ENCODE measurements at places on chromosomes 13 and 19.

DNA sequence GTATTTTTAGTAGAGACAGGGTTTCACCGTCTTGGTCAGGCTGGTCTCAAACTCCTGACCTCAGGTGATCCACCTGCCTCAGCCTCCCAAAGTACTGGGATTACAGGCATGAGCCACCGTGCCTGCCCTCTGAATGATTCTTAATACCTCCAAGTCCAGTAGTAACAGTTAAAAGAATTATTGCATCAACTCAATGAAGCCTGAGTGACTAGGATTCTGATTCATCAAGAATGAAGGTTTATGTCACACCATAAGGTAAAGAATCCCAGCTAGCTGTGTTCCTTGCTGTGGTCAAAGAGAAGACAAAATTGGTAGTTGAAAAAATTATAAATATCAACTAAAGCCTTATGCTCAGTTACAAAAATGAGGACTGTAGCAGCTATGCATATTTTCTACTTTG is 81.2 kb upstream of the ABCC4 start:
- no peaks in the 10 kb centered on the region for H3K36me3 ChIP-seq
- H3K4me1 ChIP-seq: peaks cover 6% of the 10 kb centered on the region
- no peak overlapping the region for H3K4me3 ChIP-seq
- no peak overlapping the region for H3K27ac ChIP-seq
- no peaks in the 10 kb centered on the region for H3K27me3 ChIP-seq

- no peaks in the 10 kb centered on the region for H3K36me3 ChIP-seq
- H3K4me1 ChIP-seq: no peaks in the 10 kb centered on the region
- DNase-seq: no peak
Measured at GRCh38 chr13:28313579-28313978, 175.2 kb downstream of the PAN3 start.

DNA sequence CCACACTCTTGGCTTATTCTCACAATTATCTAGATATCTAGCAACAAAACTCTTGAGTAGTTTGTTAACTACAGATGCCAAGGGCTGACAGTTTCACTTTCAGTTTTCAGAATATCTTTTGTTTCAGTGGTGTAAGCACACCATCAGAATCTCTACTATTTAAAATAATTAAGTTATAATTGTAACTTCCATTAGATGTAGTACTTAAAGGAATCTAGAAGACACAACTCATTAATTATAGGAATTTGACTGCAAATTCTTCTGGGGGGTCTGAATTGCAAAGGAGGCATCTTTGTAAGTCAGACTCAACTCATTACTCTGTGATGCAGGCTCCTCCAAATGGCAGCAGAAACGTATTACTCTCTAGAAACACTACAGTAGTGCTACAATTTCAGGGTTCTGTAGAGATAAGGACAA is 44.9 kb upstream of the USPL1 start:
- peak; percentile 67 for DNase-seq
- H3K4me1 ChIP-seq: peaks cover 15% of the 10 kb centered on the region
- no peaks in the 10 kb centered on the region for H3K36me3 ChIP-seq
- H3K27ac ChIP-seq: peak overlapping the region; percentile 38
- H3K4me3 ChIP-seq: peak overlapping the region; percentile 44

DNA sequence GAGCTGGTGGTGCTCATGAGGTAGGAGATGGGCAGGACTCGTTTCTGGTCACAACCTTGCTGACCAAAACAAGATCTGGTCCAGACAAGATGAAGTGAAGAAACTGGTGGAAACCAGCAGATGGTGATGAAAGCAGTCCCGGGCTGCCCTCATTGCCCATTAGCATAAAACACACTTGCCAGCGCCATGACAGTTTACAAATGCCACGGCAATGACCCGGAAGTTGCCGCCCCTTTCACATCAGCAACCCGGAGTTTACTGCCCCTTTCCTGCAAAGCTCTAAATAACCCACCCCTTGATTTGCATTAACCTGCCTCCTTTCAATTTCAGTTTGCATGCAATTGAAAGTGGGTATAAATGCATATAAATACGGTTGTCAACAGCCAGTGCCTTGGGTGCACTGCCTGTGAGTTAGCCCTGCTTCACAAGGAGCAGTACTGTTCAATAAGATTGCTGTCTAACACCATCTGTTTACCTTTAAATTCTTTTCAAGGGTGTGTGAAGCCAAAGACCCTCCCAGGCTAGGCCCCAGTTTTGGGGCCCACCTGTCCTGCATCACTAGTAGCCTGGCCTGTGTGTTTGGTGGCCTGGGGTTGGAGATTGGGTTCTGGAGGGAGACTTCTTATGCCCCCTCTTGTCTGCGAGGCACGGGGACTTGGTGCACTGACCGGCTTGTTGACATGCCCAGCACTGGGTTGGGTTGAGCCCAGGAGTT is 38.8 kb downstream of the CHST8 start:
- no peak overlapping the region for H3K4me3 ChIP-seq
- no peaks in the 10 kb centered on the region for H3K36me3 ChIP-seq
- no peak overlapping the region for H3K27ac ChIP-seq
- no peaks in the 10 kb centered on the region for H3K4me1 ChIP-seq

- H3K27ac ChIP-seq: no peak overlapping the region
- no peak for DNase-seq
- no peaks in the 10 kb centered on the region for H3K4me1 ChIP-seq
- H3K4me3 ChIP-seq: no peak overlapping the region
- no peaks in the 10 kb centered on the region for H3K27me3 ChIP-seq
- peaks cover 48% of the 10 kb centered on the region for H3K36me3 ChIP-seq
Measured at GRCh38 chr19:19711306-19711933, 21.5 kb downstream of the ZNF14 start.

GRCh38 chr13:100129605-100130004 is 40.7 kb downstream of the PCCA start:
- H3K4me3 ChIP-seq: no peak overlapping the region
- no peak overlapping the region for H3K27ac ChIP-seq
- H3K36me3 ChIP-seq: no peaks in the 10 kb centered on the region
- H3K4me1 ChIP-seq: peaks cover 5% of the 10 kb centered on the region
- no peaks in the 10 kb centered on the region for H3K27me3 ChIP-seq

GRCh38 chr13:113875837-113876281 is 12.0 kb upstream of the GAS6 start:
- peaks cover 2% of the 10 kb centered on the region for H3K27me3 ChIP-seq
- peaks cover 12% of the 10 kb centered on the region for H3K4me1 ChIP-seq
- H3K4me3 ChIP-seq: no peak overlapping the region

- no peaks in the 10 kb centered on the region for H3K36me3 ChIP-seq
- no peak for DNase-seq
- H3K27ac ChIP-seq: no peak overlapping the region
- H3K27me3 ChIP-seq: peaks cover 76% of the 10 kb centered on the region
- H3K4me3 ChIP-seq: peak overlapping the region; percentile 19
Measured at GRCh38 chr13:99980824-99981734, 505 bp upstream of the ZIC2 start.

- H3K27me3 ChIP-seq: no peaks in the 10 kb centered on the region
- H3K4me3 ChIP-seq: peak overlapping the region; percentile 16
- H3K4me1 ChIP-seq: peaks cover 50% of the 10 kb centered on the region
- no peaks in the 10 kb centered on the region for H3K36me3 ChIP-seq
- no peak for DNase-seq
Measured at GRCh38 chr19:19537075-19538048, 703 bp upstream of the CILP2 start.

DNA sequence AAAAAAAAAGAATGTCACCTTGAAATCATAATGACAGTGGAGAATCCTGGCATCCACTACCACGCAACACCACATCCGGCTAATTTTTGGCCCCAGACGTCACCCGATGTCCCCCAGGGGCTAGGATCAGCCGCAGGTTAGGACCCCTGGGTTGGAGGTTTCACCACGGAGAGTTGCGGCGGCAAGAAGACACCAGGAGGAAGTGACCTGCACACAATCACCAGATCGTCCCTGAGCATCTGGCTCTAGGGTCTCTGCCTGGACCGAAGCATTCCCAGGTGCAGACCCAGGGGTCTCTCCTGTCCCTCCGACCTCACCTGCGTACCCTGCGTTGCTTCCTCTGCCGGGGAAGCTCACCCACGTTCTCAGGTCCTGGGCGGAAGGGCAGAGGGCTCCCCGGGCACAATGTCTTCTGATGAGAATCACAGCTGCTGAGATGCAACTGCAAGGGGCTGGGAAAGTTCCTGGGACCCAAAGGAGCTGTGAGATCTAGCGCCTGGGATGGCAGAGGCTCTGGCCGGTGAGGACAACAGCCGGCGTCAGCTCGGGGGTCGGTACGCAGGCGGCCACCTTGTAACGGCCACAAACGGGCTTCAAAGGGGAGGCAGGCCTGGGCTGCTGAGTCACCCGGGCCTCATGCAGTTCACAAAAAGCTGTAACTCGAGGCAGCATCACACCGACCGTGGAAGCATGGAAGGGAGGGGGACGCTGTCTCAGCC is 111.2 kb downstream of the GADD45B start:
- no peaks in the 10 kb centered on the region for H3K4me1 ChIP-seq
- no peaks in the 10 kb centered on the region for H3K27me3 ChIP-seq
- DNase-seq: no peak
- no peak overlapping the region for H3K4me3 ChIP-seq

DNA sequence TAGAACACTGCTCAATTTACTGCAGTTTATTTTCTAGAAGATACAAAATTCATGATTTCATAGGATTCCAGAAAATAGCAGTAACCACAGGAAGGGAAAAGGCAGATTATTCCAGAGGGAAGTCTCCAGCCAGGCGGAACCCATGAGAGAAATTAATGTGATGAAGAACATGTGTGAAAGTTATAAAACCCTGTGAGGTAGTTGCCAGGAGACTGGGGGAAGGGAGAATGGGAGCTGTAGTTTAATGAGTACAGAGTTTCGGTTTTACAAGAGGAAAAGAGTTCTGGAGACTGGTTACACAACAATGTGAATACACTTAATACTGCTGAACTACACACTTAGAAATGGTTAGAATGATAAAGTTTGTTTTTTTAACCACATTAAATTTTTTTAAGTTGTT is 14.2 kb upstream of the PDX1 start:
- no peaks in the 10 kb centered on the region for H3K4me1 ChIP-seq
- no peaks in the 10 kb centered on the region for H3K36me3 ChIP-seq
- H3K27ac ChIP-seq: no peak overlapping the region
- peaks cover 19% of the 10 kb centered on the region for H3K27me3 ChIP-seq

GRCh38 chr13:86355301-86355700 is 556.1 kb upstream of the SLITRK6 start:
- no peaks in the 10 kb centered on the region for H3K27me3 ChIP-seq
- H3K4me1 ChIP-seq: no peaks in the 10 kb centered on the region
- H3K4me3 ChIP-seq: no peak overlapping the region
- DNase-seq: no peak
- H3K27ac ChIP-seq: no peak overlapping the region

GRCh38 chr19:7868326-7868670 is 5.9 kb downstream of the PRR36 start:
- H3K27ac ChIP-seq: no peak overlapping the region
- H3K4me1 ChIP-seq: peaks cover 67% of the 10 kb centered on the region
- peak overlapping the region; percentile 62 for H3K4me3 ChIP-seq
- no peak for DNase-seq
- H3K36me3 ChIP-seq: no peaks in the 10 kb centered on the region

GRCh38 chr19:39170386-39171231 is 26.2 kb upstream of the NCCRP1 start:
- H3K36me3 ChIP-seq: peaks cover 37% of the 10 kb centered on the region
- DNase-seq: no peak
- H3K4me1 ChIP-seq: no peaks in the 10 kb centered on the region
- no peaks in the 10 kb centered on the region for H3K27me3 ChIP-seq
- no peak overlapping the region for H3K4me3 ChIP-seq
- no peak overlapping the region for H3K27ac ChIP-seq

DNA sequence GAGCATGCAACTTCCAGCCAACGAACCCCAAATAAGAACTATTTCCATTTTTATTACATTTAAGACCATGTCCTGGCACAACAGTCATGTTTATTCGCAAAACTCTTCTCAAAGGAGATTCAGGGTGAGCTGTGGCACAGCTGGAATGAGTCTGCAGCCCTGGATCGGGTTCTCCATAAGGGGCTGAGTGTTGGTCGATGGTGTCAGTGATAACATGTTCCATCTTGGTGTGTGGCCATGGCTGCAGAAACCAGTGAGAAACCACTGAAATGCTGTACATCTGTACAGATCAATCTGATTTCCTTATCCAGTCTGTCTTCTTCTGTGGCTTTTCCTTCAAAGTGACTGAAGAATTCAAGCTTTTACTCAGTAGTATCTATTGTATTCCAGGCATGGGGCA is 15.2 kb downstream of the FAM124A start:
- H3K4me1 ChIP-seq: no peaks in the 10 kb centered on the region
- peaks cover 4% of the 10 kb centered on the region for H3K27me3 ChIP-seq
- DNase-seq: no peak

DNA sequence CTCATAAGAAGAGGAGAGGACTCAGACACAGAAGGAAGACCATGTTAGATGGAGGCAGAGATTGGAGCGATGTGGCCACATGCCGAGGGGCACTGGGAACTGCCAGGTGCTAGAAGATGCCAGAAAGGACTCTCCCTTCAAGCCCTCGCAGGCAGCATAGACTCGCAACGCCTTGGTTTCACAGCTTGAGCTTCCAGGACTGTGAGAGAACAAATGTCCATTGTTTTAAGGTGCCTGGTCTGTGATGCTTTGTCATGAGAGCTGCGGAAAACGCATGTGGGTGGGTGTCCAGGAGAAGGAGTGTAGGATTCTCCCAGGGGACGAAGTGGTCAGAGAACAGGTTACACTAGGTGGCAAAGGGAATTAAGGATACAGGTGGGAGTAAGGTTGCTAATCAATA is 125.9 kb upstream of the USP29 start:
- H3K4me1 ChIP-seq: no peaks in the 10 kb centered on the region
- H3K4me3 ChIP-seq: no peak overlapping the region
- H3K27me3 ChIP-seq: no peaks in the 10 kb centered on the region
- DNase-seq: no peak
- H3K27ac ChIP-seq: no peak overlapping the region

DNA sequence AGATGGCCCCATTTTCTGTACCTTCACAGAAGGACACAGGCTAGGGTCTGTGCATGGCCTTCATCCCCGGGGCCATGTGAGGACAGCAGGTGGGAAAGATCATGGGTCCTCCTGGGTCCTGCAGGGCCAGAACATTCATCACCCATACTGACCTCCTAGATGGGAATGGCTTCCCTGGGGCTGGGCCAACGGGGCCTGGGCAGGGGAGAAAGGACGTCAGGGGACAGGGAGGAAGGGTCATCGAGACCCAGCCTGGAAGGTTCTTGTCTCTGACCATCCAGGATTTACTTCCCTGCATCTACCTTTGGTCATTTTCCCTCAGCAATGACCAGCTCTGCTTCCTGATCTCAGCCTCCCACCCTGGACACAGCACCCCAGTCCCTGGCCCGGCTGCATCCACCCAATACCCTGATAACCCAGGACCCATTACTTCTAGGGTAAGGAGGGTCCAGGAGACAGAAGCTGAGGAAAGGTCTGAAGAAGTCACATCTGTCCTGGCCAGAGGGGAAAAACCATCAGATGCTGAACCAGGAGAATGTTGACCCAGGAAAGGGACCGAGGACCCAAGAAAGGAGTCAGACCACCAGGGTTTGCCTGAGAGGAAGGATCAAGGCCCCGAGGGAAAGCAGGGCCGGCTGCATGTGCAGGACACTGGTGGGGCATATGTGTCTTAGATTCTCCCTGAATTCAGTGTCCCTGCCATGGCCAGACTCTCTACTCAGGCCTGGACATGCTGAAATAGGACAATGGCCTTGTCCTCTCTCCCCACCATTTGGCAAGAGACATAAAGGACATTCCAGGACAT is 7.0 kb upstream of the CEACAM7 start:
- no peak overlapping the region for H3K27ac ChIP-seq
- no peaks in the 10 kb centered on the region for H3K4me1 ChIP-seq
- H3K27me3 ChIP-seq: peaks cover 29% of the 10 kb centered on the region

- H3K27ac ChIP-seq: no peak overlapping the region
- H3K36me3 ChIP-seq: no peaks in the 10 kb centered on the region
- H3K27me3 ChIP-seq: peaks cover 8% of the 10 kb centered on the region
- DNase-seq: no peak
- no peak overlapping the region for H3K4me3 ChIP-seq
Measured at GRCh38 chr19:57106722-57107235, 13.0 kb upstream of the USP29 start.

All from CD4-positive, alpha-beta T cell (primary cell).